Stimulated activated CD8-positive, alpha-beta memory T cell treated with anti-CD3 and anti-CD28 coated beads, Interleukin-15, amount 100 ng/mL, for 1 hour (primary cell): ENCODE measurements at places on chromosomes 12 and 14.

- DNase-seq, result no peak
These were observed 396.8 kb downstream of the NUAK1 start for GRCh38 chr12:105741786-105742566.

- no peak for DNase-seq
These were observed 689.6 kb upstream of the SEL1L start for GRCh38 chr14:82223276-82223675.

DNA sequence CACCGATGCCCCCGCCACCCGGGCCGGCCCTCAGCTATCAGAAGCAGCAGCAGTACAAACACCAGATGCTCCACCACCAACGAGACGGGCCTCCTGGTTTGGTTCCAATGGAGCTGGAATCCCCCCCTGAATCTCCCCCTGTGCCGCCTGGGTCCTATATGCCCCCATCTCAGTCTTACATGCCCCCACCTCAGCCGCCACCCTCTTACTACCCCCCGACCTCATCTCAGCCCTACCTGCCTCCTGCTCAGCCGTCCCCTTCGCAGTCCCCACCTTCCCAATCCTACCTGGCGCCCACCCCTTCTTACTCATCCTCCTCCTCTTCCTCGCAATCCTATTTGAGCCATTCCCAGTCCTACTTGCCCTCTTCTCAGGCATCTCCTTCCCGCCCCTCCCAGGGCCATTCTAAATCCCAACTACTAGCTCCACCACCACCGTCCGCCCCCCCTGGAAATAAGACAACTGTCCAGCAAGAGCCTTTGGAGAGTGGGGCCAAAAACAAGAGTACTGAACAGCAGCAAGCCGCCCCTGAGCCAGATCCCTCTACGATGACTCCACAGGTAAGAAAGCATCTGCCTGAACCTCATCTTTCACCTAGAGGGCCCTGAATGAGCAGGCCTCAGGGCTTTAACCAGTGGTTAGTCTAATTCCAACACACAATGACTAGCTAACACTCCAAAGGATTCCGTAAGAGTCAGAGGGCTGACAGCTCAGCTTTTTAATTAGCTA lies 851 bp downstream of the YLPM1 start:
- no peak for DNase-seq

GRCh38 chr12:126676434-126676833 lies 1590.5 kb upstream of the TMEM132C start:
- DNase-seq, result no peak

GRCh38 chr12:132071040-132071810 lies 72.9 kb downstream of the DDX51 start:
- no peak for DNase-seq
